ENCODE measurements at places on chromosomes 1 and 21. TPM values are rescaled to one million over a fixed set of nuclear protein-coding genes. Genes with fewer than 3 reads are reported as not detected.
A peak's percentile ranks its signal among the peaks of the same experiment; 100 is the strongest.

The SPRR2B gene
- total RNA-seq = not detected

The FAM3B gene
- total RNA-seq = not detected

The PRAMEF7 gene
- not detected for total RNA-seq

The KRTAP7-1 gene
- not detected for total RNA-seq

The TBX15 gene
- 1.9 TPM for total RNA-seq

DNA sequence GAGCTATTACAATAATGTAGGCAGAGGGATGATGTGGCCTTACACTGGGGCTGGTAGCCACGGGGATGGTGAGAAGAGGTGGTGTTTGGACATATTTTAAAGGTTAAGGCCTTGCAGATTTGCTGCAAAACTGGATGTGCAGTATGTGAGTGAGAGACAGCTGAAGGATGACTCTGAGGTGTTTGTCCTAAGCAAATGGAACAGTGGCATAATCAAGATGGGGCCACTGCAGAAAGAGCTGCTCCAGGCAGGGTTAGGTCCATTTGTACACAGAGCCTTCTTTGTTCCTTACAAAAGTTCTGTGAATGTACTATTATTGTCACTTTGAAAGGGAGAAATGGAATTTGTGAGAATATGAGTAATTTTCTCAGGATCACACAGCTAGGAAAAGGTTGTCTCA lies 220.4 kb upstream of the ZP4 start:
- no peak for DNase-seq

GRCh38 chr21:38770660-38771059 lies 35.1 kb upstream of the ETS2 start:
- DNase-seq = no peak

- DNase-seq = no peak
Observed at GRCh38 chr1:213987927-213988506, at the start of gene PROX1. PROX1 (plus strand) TSS chr1:213987973; CDS start chr1:213996536, 8,563 bp downstream.

DNA sequence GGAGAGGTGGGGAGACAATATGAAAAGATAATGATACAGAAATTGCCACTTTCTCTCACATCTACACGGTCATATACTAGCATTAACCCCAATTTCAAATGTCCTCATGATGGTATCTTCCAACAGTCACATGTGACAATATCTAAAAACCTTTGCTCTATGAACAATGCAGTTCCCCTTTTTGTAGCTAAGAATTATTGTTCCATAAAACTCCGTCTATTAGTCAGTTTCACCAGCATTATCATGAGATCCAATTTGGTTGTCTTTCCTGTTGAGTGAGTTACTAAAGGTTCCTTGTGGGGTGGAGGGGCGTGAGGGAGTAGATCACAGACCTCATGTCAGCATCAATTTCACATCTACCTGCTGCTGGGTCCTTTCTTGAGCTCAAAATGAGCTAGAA lies 1.7 kb downstream of the TIAM1 start:
- no peak for DNase-seq

DNA sequence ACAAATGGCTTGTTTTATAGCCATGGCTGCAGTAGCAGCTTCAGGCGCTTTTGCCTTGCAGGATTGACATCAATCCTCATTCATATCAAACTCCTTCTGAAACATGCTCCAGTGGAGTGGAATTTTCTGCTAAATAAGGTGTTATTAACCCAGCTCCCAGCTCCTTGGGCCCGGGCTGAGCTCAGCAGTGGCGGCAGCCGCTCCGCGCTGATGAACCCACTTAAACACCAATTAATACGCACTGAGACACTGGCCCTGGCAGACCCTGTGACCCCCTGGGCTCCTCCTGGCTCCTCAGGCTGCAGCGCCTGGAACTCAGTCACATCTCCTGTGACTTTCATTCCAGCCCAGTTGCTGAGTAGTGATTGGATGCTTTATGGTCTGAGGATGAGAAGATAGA lies 137.4 kb upstream of the GRIK3 start:
- DNase-seq = no peak

DNA sequence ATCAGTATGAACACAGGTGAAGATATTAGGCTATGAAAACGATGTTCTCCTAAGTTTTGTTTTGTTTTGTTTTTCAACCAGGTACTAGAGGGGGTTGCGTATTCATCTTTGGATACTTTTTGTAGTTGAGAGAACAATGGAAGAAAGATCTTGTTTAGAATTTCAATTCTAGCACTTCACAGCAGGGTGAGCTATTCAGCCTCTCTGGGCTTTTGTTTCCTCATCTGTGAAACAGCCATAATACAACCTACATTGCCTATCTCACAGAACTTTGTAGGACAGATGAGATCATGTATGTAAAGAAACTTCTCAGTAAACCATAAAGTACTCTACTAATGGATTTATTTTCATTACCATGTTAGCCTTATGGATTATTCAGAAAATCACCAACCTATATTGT lies 199.5 kb downstream of the GPATCH2 start:
- no peak for DNase-seq

GRCh38 chr1:4600615-4601460 lies 53.6 kb upstream of the AJAP1 start:
- DNase-seq = no peak

DNA sequence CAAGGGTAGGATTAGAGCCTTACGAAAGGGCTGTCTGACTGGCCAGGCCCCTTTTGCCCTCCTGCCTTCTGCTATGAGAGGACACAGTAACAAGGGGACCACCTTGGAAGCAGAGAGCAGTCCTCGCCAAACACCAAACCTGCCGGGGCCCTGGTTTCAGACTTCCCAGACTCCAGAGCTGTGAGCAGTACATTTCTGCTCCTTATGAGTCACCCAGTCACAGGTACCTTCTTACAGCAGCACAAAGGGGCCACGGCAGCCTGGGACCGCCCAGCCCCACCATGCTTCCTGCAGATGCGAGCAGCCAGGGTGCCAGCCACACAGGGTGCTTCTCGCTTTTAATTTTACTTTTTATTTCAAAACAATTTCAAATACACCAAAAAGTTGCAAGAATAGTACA lies 17.2 kb upstream of the POFUT2 start:
- DNase-seq = no peak

- DNase-seq = no peak
Observed at GRCh38 chr1:160090760-160091159, 7.7 kb downstream of the IGSF8 start.

- no peak for DNase-seq
Observed at GRCh38 chr1:174103766-174104165, 55.6 kb upstream of the RABGAP1L start.

DNA sequence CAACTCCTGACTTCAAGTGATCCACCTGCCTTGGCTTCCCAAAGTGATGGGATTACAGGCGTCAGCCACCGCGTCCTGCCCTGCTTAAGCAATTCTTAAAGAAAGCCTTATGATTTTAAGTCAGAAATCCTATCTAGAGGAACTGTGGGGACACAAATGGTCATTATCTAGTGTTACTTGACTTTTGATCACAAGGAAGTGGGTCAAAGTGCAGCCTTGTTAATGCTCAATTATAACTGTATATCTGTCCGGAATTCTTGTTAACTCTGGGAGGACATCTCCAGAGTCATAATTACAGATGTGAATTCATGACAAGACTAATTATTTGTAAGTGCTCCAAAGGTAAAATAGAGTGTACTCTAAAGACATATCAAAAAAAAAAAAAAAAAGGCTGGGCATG lies 76.9 kb upstream of the PUM1 start:
- no peak for DNase-seq

DNA sequence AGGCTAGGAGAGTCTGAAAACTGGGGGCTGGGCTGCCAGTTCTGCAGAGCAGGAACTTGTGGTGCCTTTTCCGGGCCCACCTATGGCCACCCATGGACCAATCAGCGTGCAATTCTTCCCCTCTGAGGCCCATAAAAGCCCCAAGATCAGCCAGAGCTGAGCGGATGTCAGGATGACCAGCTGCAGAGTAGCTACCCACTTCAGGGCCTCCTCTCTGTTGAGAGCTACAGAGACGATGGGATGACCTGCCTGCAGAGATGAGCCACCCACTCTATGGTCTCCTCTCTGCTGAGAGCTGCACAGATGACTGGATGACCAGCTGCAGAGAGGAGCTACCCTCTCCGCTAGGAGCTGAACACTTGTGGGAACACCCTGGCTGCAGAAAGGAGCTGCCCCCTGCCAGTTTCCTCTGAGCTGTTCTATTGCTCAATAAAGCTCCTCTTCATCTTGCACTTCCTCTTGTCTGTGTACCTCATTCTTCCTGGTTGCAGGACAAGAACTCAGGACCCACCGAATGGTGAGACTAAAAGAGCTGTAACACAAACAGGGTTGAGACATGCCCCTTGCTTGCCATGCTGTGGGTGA lies 12.8 kb upstream of the AADACL4 start:
- no peak for DNase-seq

GRCh38 chr1:54480525-54480848 lies 67.5 kb upstream of the ACOT11 start:
- DNase-seq = no peak

GRCh38 chr1:21955058-21955457 lies 17.9 kb upstream of the HSPG2 start:
- DNase-seq = no peak

DNA sequence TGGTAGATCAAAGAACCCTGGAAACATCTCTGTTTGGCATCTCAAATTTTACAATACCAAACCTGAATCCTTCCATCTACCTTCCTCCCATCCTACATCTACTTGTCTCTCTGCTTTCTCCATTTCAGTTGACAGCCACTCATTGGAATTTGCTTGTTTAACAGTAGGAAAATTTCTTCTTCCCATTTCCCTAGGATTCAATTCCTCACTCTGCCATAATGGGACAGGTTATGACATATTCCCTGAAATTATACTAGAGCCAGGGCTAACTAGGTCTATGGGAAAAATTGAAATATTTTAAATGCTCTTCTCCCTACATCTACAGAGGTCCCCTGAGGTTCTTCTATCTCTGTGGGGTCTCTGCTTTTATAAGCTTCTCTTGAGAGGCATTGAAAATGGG lies 257.7 kb downstream of the KCNH1 start:
- no peak for DNase-seq

- no peak for DNase-seq
Observed at GRCh38 chr1:56286956-56287355, 292.4 kb downstream of the PLPP3 start.

- no peak for DNase-seq
Observed at GRCh38 chr1:81678779-81679178, 122.0 kb upstream of the ADGRL2 start.

DNA sequence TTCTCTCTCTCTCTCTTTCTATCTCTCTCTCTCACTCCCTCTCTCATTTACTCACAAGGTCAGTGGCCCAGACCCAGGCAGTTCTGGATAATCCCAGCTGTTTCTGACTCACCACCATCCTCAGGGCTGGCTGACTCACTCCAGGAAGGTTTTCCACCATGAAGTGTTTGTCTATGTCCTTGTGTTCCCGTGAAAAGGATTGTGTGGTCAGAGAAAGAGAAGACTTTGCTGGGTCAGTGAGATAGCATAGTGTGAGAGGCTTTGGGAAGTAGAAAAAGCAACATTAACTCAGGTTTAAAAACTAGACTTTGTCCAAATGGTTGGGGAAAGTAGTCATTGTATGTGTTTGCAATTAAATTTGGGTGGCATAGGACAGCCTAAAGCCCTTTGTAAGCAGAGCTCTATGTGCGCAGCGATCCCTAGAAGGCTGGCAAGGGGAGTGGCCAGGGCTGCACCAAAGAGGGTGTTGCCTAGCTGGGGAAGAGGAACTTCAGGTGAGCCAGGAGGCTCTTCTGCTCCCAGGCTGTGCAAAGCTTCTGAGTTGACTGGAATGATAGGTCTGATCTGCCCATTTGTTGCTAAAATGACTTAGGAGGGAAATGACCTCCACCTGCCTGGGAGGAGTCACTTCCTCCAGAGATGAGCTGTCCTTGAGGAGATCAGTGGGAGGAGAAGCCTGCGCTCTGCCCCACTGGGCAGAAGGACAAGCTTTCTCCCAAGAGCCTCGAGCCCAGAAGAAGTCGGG lies 4.9 kb upstream of the CAPN2 start:
- peak; percentile 98 for DNase-seq

- no peak for DNase-seq
Observed at GRCh38 chr1:162736633-162737067, 53.9 kb upstream of the HSD17B7 start.
